ENCODE measurements at places on chromosomes 11 and 22.

DNA sequence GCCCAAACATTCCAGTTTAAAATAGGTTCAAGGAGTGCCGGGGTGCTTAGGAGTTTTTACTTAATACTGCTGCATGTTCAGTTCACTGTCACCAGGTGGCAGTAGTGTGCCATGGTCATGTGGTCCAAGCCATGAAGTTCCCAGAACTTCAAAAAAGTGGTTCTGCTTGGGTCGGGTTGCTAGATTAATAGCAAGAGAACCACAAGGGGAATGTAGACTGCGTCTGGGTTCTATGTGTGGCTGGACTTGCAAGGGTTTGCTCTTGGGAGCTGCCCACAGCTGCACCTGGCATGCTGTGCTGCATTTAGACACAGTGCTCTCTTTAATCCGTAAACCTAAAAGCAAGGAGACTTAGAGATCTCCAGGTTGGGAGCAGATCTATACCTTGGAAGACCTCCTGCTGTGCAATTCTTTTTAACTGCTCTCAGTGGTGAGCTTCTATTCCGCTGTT lies 6.5 kb upstream of the SPON1 start:
- peak; percentile 57 for DNase-seq

DNA sequence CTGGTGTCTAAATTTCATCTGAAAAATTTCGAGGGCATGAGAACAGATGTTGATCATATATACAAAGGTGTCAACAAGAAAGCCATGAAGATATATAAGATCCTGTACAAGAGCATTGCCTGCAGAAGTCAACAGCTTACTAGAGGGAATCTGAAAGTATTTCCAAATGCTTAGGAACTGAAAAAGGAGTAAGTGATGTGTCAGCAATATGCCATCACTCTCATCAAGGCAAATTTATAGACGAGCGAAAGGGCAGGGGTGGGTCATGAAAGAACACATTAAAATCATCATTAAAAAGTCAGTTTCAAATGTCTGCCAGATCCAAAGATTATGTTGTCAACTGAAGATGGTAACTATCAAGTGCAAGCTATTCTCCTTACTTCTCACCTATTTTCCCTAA lies 1299.0 kb downstream of the LRRC4C start:
- DNase-seq, result no peak

- no peak for DNase-seq
These were observed 3.1 kb downstream of the HMBS start for GRCh38 chr11:119087747-119088241.

GRCh38 chr11:32527261-32528175 lies 56.1 kb upstream of the EIF3M start:
- DNase-seq, result no peak

- DNase-seq, result peak; percentile 21
These were observed 227.5 kb upstream of the ZC3H12C start for GRCh38 chr11:109865548-109866186.

- no peak for DNase-seq
These were observed 31.1 kb upstream of the RDX start for GRCh38 chr11:110327508-110327907.

- no peak for DNase-seq
These were observed 20.1 kb downstream of the ADA2 start for GRCh38 chr22:17199003-17199731.

DNA sequence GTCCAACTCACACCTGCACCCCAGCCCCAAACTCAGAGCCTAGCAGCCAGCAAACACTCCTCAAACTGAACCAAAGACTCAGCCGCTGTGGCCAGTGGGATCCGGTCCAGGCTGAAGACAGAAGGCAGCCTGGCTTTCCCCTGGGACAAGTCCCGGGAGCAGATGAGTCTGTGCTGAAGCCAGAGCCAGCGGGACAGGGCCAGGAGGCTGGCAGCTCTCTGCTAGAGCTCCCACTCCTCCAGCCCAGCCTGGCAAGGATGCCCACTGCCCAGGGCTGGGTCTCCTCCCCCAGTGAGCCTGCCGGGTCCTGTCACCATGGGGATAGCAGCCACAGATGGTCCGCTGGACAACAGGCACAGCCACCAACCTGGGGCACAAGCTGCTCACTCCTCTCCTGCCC lies 42.9 kb upstream of the PRR5 start:
- DNase-seq, result no peak

DNA sequence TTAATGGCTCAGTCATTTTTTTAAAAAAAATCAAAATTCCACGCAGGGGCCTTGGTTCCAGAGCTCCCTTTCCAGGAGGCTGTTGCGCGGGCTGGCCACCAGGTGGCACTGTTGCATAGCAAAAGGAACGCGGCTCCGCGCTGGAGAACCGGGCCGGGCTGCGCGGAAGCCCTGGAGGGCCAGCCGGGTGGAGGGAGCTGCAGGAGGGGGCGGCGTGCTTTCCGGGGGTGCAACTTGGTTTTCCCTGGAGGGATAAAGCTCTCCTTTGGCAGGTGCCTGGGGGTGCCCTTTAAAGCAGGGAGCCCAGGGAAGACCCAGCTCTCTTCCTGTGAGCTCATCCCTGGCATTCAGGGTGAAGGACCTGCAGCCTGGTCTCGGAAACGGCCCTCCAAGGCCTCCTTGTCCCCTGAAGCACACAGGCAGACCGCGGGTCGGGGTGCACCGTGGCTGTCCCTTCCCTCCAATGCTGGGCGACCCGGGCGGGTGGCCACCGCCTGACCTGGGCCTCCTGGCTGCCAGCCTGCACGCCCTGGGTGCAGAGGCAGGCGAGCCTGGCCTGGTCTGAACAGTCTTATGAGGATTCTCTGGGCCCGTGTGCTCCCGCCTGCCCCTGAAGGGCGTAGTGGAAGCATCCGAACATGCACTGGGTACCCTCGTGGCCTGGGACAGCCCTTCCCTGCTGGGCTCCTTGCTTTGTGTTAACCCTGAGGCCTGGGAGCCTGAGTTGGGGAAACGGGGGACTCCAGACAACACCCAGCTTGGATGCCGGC lies 23.4 kb downstream of the KRTAP5-5 start:
- peak; percentile 33 for DNase-seq

DNA sequence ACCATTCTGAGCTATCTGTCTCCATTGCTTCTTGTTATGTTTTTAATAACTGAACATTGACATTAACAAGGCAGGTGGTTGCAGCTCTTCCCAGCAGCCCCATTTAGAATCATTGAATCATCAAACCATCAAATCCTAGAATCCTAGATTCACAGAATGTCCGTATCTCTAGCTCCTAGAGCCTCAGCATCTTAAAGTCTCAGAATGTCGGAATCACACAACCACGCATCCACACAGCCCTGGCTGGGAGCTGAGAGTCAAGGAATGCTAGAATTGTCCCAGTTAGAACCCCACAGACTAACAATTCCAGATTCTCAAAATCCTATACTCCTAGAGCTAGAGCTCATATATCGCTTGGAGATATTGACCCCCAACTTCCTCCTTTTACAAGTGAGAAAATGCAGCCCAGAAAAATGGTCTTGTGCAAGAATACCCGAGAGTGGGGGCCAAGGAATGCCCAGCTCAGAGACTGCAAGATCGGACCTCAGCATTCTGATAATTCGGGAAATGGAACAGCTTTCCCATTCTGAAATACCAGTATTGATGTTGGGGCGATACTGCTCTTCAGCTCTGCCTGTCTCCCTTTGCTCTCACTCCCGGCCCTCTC lies 38.8 kb downstream of the PDE2A start:
- no peak for DNase-seq

DNA sequence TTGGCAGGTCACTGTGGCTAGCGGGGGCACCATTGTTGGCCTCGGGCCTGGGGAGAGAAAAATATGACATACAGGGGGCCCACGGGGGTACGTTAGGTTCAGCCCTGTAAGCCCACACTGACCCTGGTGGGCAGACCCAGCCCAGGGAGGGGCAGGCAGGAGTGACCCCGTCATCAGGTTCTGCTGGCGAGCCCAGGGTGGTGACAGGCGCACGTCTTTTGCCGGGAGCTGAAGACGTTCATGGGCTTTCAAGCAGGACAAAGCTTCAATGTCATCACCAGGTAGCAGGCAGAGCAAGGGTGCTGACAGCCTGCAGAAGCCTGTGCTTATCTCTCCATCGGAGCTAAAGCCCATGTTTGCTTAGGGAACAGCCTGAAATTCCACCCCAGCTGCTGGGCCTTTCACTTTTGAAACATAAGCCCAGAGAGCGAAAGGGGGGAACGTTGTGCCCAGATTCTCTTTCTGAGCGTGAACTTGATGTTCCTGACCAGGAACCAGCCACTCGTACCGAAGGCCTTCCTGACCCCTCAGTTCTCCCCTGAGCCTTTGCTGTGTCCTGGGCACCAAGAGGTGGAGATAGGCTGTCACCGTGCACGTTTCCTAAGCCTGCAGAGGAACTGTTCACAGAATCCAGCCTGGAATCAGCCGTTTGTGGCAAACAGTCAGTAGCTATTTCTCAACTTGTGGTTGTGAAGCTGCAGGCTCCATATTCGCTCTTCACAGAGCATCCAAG lies 74.0 kb upstream of the ATXN10 start:
- DNase-seq, result no peak

DNA sequence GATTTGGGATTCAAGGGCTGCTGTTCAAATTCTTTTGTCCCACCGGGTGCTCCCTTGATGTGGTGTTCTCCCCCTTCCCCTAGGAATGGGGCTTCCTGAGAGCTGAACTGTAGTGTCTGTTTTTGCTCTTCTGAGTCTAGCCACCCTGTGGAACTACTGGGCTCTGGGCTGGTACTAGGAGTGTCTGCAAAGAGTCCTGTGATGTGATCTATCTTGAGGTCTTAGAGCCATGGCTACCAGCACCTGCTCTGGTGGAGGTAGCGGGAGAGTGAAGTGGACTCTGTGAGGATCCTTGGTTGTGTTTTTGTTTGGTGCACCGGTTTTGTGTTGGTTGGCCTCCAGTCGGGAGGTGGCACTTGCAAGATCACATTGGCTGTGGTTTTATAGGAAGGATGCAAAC lies 46.2 kb downstream of the OR2AT4 start:
- DNase-seq, result no peak
